ENCODE measurements at places on chromosomes 4 and X.

- no peak for DNase-seq
Observed at GRCh38 chrX:15241301-15241700, 28.6 kb downstream of the ASB9 start.

DNA sequence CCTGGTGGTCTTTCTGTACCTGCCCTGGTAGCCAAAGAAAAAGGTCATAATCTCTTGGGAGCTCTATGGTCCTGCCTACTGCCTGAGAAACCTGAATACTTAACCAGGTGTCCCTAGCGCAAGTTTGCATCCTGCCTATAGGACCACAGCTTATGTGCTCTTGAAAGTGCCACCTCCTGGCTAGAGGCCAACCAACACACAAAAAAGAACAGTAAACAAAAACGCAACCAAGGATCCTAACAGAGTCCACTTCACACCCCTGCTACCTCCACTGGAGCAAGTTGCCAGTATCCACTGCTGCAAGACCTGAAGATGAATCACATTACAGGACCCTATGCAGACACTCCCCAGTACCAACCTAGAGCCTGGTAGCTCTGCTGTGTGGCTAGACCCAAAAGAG is 103.2 kb upstream of the PABPC5 start:
- DNase-seq: no peak

- no peak for DNase-seq
Observed at GRCh38 chr4:111696505-111696904, 448.7 kb upstream of the FAM241A start.

DNA sequence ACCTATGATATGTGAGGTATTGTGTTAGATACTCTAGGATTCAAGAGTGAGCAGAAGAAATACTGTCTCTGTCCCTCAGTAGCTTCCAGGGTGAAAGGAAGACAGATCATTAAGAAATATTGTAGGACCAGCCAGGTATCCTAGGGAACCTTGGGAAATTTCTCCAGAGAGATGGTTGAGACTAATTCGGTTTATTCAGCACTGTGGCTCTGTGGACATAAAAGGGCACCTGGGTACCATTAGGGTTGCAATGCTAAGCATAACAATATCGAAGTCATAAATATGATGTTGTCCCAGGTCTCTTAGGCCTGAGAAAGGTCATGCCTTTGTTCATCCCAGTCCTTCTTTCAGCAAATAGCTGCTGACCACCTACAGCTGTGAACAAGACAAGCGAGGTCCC is 61.0 kb downstream of the FAM114A1 start:
- no peak for DNase-seq

Measured in NCI-H1105 (cell line).